Spleen (tissue), 13 donors: ENCODE measurements at places on chromosomes 3 and 15. TPM values are rescaled to one million over a fixed set of nuclear protein-coding genes. Genes with fewer than 3 reads are reported as not detected.

DNA sequence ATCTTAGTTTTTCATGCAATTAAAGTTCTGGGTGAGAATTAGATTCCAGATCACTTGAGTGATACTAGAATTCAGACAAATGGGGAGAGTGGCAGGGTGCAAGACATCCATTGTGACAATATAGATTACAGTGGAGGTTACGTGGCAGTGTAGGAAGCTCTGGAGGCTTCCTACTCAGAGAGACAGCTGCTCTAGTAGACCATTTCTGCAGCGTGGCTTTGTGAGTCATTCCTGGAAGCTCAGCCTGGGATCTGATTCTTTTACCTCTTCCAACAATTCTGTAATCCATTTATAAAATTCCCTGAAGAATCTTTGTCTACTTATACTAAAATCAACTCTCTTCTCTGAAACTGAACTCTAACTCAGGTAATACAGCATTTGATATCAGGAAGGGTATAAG lies 90.4 kb upstream of the ASB14 start:
- no peak overlapping the region for H3K4me3 ChIP-seq
- DNase-seq = no peak
- no peak overlapping the region for H3K27ac ChIP-seq
- H3K27me3 ChIP-seq = no peaks in the 10 kb centered on the region
- H3K36me3 ChIP-seq = no peaks in the 10 kb centered on the region

GRCh38 chr15:101608201-101608600 lies 44.0 kb downstream of the TM2D3 start:
- no peak for DNase-seq
- H3K36me3 ChIP-seq = no peaks in the 10 kb centered on the region
- no peaks in the 10 kb centered on the region for H3K27me3 ChIP-seq
- H3K4me1 ChIP-seq = no peaks in the 10 kb centered on the region

- H3K4me1 ChIP-seq = peaks cover 27% of the 10 kb centered on the region
- H3K27me3 ChIP-seq = no peaks in the 10 kb centered on the region
- H3K27ac ChIP-seq = no peak overlapping the region
Observed at GRCh38 chr15:40900256-40901052, 6.2 kb downstream of the VPS18 start.

LRRC31 gene
- 0.16 TPM for total RNA-seq

EFHB gene
- total RNA-seq = 0.95 TPM

GRCh38 chr3:187741403-187742350 lies 3.6 kb downstream of the BCL6 start:
- H3K27ac ChIP-seq = peak overlapping the region; percentile 99
- peak; percentile 91 for DNase-seq
- H3K36me3 ChIP-seq = no peaks in the 10 kb centered on the region

GRCh38 chr15:83504365-83504764 lies 57.2 kb downstream of the SH3GL3 start:
- no peaks in the 10 kb centered on the region for H3K27me3 ChIP-seq
- no peaks in the 10 kb centered on the region for H3K4me1 ChIP-seq
- no peak overlapping the region for H3K27ac ChIP-seq
- no peaks in the 10 kb centered on the region for H3K36me3 ChIP-seq

DNA sequence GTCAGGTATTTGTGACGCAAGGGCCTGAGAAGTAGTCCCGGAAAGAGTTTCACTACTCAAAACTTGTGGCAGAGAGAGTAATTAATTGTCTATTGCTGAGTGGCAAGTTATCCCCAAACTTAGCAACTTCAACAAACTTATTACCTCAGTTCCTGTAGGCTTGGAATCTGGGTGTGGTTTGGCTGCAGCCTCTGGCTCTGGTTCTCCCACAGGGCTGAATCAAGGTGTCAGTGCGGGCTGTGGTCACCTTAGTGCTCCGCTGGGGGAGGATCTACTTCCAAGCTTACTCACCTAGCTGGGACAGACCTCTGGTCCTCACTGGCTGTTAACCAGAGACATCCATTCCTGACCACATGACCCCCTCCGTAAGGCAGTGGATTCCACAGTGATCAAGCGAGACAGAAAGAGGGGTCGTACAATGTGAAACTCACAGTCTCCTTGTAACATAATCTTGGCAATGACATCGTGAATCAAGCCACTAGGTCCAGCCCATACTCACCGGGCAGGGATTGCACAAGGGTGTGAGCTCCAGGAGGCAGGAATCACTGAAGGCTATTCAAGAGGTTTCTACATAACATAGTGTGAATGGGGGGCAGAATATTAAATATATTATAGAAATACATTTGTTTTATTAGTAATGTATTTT lies 138.3 kb downstream of the RYR3 start:
- no peak overlapping the region for H3K4me3 ChIP-seq
- no peaks in the 10 kb centered on the region for H3K36me3 ChIP-seq
- no peaks in the 10 kb centered on the region for H3K4me1 ChIP-seq
- no peak for DNase-seq
- H3K27me3 ChIP-seq = no peaks in the 10 kb centered on the region
